Activated CD8-positive, alpha-beta memory T cell treated with anti-CD3 and anti-CD28 coated beads, Interleukin-2, amount 10 ng/mL, durations not matched to agents 7 days and 5 days (primary cell): ENCODE measurements at places on chromosomes 1 and 21. TPM values are rescaled to one million over a fixed set of nuclear protein-coding genes. Genes with fewer than 3 reads are reported as not detected.

The CR1L gene
- total RNA-seq: not detected

GRCh38 chr1:59747420-59748024, 67.2 kb upstream of the HOOK1 start:
- peaks cover under 1% of the 10 kb centered on the region for H3K4me1 ChIP-seq
- no peak for DNase-seq
- no peaks in the 10 kb centered on the region for H3K27me3 ChIP-seq
- no peak overlapping the region for H3K27ac ChIP-seq

The ARHGAP30 gene
- 260 TPM for total RNA-seq

DNA sequence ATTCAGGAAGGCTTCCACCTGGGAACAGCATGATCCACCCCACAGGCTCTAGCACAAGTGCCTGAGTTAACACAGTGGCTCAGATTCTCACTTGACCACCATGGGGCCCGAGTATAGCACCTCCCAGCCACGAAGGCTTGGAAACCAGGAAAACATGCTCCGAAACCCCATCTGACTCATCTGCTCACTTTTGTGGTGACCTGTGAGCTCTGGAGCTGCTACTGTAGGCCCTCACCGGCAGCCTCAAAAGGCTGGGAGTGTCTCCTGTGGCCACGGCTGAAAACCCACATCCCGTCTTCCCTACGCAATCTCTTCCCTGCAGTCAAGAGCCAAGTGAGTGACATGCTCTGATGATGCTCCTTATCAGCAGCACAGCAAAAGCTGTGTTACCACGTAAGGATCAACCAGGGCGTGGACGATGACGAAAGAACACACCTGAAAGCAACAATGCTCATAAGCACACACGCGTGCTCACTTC, 81.4 kb downstream of the TGFBR3 start:
- peak overlapping the region; percentile 65 for H3K4me3 ChIP-seq
- peak; percentile 91 for DNase-seq
- peaks cover 61% of the 10 kb centered on the region for H3K4me1 ChIP-seq
- H3K27me3 ChIP-seq: peaks cover 14% of the 10 kb centered on the region

DNA sequence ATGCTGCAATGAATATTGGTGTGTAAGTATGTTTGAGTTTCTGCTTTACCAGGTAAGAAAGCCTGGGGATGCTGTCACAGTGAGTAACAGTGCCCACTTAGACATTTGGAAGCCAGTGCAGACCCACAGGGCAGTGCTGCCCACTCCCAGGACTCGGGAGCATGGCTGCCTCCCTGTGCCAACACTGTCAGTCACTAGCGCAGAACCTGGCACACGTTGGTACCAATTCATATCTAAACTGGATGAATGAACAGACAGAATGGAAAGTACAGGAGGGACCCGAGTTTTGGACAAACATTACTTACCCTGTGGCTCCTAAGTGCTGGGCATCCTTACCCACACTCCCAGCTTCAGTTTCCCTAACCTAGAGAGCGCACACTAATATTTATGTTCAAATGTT, 1.6 kb upstream of the EVA1C start:
- H3K4me1 ChIP-seq: peaks cover 54% of the 10 kb centered on the region
- H3K27me3 ChIP-seq: no peaks in the 10 kb centered on the region
- H3K27ac ChIP-seq: peak overlapping the region; percentile 91
- DNase-seq: no peak
- H3K4me3 ChIP-seq: peak overlapping the region; percentile 90
- H3K36me3 ChIP-seq: no peaks in the 10 kb centered on the region

DNA sequence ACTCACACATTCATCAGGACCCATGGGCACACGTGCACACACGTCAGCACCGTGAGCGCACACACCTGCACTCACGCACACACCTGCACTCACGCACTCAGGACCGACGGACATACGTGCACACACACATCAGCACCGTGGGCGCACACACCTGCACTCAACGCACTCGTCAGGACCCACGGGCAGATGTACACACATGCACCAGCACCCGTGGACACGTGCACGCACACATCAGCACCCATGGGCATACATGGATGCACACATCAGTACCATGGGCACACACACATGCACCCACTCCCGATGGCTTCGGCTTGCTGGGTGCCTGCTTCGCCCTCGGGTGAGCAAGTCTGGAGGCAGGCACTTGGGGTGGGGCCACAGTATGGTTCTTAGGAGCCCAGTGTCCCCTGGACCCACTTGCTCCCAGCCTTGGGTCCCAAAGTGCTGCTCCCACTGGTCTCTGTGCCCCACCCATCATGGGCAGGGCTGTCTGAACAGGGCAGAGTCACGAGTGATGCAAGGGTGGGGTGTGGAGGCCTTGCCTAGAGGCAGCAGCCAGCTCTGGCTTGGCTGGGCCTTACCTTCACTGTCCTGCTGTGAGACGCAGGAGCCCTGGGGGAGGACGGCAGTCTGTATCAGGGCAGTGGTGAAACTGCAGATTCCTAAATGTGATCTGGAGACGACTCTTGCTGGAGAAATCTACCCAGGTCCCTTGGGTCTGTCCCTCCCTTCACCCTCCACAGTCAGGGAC, 49.8 kb downstream of the SKI start:
- DNase-seq: no peak
- no peaks in the 10 kb centered on the region for H3K27me3 ChIP-seq
- peaks cover 8% of the 10 kb centered on the region for H3K36me3 ChIP-seq
- H3K27ac ChIP-seq: no peak overlapping the region

The ACTA1 gene
- not detected for total RNA-seq

DNA sequence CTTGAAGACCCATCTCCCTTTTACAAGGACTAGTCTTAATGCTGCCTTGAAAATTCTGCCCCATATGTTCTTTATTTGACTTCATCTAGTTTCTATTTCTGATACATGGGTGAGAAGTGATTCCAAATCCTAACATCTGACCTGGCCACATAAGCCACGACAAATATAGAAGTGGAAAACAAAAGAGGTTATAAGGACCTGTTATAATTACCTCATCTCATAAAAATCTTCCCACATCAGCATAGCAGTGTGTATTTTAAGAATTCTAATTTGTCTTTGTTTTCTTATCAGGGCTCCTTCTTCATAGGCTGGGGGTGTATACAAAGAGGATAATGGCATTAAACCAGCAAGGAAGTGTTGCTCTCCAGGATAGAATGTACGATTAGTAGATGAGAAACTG, 1007.4 kb downstream of the TTLL7 start:
- H3K4me1 ChIP-seq: no peaks in the 10 kb centered on the region
- DNase-seq: no peak
- H3K27ac ChIP-seq: no peak overlapping the region
- no peaks in the 10 kb centered on the region for H3K27me3 ChIP-seq
- no peaks in the 10 kb centered on the region for H3K36me3 ChIP-seq

The RGS7 gene
- not detected for total RNA-seq

GRCh38 chr1:221923929-221924598, 182.2 kb upstream of the DUSP10 start:
- no peak overlapping the region for H3K27ac ChIP-seq
- H3K27me3 ChIP-seq: no peaks in the 10 kb centered on the region
- no peak for DNase-seq

The TMIGD3 gene
- not detected for total RNA-seq

DNA sequence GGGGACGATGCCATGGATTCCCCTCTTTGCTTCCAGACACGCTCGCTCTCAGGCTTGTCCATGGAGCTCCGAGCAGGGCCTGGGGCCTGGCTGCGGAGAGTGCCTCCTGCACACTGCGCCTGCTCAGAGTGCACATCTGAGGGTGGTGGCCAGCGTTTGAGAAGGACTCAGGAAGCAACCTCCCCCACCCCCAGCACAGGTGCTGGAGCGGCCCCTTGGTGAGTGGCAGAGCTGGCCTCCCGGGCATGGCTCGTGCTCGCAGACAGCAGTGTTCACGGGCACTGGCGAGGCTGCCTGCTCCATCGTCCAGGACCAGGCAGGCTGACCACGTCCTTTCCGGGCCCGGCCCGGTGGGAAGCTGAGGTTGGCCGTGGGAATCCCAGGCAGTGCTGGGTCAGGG, 2.8 kb downstream of the SPATC1L start:
- DNase-seq: peak; percentile 34
- H3K36me3 ChIP-seq: no peaks in the 10 kb centered on the region
- peaks cover 6% of the 10 kb centered on the region for H3K27me3 ChIP-seq
- no peak overlapping the region for H3K27ac ChIP-seq

The GBP3 gene
- 38.6 TPM for total RNA-seq

The CDC20 gene
- 194 TPM for total RNA-seq

The SPRR2D gene
- not detected for total RNA-seq

The SHISAL2A gene
- total RNA-seq: 11.0 TPM

DNA sequence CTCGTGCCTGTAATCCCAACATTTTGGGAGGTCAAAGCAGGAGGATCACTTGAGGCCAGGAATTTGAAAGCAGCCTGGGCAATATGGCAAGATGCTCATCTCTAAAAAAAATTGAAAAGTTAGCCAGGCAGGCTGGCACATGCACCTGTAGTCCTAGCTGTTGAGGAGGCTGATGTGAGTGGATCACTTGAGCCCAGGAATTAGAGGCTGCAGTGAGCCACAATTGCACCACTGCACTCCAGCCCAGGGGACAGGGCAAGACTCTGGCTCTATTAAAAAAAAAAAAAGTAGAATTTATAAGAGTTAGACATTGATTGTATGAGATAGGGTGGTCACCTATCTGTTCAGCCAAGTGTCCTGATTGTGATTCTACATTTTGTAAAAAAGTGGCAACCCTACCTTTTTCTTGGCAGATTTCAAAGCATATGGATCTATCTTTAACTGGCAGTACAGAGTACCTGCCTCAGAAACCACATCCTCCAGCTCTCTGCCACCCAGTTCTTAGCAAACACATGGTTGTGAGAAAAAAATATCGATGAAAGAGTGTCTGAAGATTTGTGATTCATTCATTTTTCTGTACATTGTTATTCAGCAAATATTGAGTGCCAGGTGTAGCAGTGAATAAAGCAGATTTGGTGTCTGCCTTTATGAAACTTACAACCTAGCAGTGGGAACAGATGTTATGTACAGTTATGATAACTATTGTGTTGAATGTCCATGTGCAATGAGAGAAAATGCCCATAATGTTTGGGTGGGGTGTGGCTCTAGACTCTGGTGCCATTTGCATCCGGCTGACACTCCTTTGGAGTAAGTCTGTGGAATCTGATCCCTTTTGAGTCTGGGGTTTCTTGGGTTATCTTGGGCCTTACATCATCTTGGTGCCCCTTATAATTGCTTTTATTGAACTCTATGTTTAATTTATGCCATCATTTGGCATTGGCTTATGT, 82.5 kb downstream of the ST3GAL3 start:
- no peak overlapping the region for H3K27ac ChIP-seq
- no peaks in the 10 kb centered on the region for H3K27me3 ChIP-seq
- H3K4me1 ChIP-seq: peaks cover 10% of the 10 kb centered on the region
- H3K4me3 ChIP-seq: no peak overlapping the region
- H3K36me3 ChIP-seq: peaks cover 7% of the 10 kb centered on the region

DNA sequence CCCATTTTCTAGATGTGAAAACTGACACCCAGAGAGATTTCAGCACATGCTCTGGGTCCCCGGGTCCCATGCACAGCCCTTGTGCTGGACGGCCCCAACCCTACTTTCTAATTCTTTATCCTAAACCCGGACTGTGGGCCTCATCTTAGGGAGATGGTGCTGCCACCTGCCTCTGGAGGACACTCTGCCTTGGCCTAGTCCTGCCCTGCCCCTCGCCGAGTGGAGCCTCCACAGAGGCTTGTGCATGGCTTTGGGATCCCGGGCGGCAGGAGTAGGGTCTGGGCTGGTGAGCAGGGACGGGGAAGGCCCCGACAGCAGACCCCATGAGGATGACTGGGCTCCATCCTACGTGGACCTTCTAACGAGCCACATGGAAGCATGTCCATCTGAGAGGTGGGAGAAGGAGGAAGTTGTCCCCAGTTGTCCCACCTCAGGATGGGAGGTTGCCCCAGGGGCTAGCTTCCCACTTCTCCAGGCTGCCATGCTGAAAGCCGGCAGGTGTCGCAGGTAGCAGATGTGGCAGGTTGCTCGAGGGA, 12.4 kb downstream of the MX2 start:
- H3K27ac ChIP-seq: no peak overlapping the region
- H3K4me1 ChIP-seq: peaks cover 45% of the 10 kb centered on the region
- H3K4me3 ChIP-seq: no peak overlapping the region
- no peak for DNase-seq

DNA sequence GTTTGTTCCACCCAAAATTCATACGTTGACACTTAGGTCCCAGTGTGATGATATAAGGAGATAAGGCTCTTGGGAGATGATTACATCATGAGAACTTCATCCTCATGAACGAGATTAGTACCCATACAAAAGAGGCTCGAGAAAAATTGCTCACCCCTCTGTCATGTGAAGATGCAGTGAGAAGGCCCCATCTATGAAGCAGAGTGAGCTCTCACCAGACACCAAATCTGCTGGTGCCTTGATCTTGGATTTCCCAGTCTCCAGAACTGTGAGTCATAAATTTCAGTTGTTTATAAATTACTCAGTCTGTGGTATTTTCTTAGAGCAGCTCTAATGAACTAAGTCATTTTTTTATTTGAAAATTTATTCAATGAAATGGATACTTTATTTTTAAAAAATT, 42.6 kb upstream of the USP25 start:
- H3K4me3 ChIP-seq: no peak overlapping the region
- H3K27me3 ChIP-seq: no peaks in the 10 kb centered on the region
- DNase-seq: no peak
- peaks cover 18% of the 10 kb centered on the region for H3K4me1 ChIP-seq

The GUCA2A gene
- total RNA-seq: not detected

DNA sequence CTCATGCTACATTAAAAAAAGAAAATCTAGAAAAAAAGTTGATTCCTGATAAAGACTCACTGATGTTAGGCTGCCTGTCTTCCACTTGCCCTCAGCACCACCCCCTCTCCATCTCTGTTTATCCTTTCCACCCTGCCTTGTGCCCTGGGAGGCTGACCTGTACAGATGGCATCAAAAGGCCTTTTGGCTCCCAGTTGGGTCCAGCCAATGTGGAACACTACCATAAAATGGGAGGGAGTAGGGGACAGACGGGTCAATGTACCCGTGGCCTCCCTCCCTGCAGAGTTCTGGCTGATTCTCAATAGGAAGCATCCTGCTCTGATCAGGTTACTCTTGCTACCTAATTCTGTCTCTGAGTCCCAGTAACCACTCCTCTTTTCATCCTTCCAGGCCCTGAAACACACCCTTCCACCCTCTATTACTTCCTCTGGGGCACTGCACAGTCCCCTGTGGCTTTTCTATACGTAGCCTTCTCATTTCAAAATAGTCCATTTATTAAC, 300.0 kb downstream of the HHIPL2 start:
- no peak for DNase-seq
- no peaks in the 10 kb centered on the region for H3K27me3 ChIP-seq
- H3K27ac ChIP-seq: no peak overlapping the region
- no peak overlapping the region for H3K4me3 ChIP-seq

DNA sequence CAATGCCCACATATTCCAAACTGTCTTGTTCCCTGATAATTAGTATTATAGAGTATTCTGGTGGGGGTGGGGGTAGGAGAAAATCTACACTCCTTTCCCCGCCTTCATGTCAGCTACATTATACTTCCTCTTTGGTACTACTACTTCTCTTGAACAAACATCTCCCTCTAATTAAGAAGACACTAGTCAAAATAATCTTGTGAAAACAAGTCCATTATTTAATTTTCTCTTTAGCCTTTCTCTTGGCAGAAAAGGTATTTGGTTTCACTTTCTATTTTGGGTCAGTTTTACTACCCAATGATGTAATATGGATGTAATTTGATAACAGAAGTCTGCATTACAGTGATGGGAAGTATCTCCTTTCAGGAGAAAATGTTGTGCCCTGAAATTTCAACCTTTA, 22.5 kb downstream of the NTMT2 start:
- H3K27ac ChIP-seq: peak overlapping the region; percentile 64
- peak overlapping the region; percentile 31 for H3K4me3 ChIP-seq
- DNase-seq: no peak
- peaks cover 2% of the 10 kb centered on the region for H3K36me3 ChIP-seq
- H3K4me1 ChIP-seq: peaks cover 6% of the 10 kb centered on the region

The THEM5 gene
- not detected for total RNA-seq

The TTLL7 gene
- 2.9 TPM for total RNA-seq

The TMPRSS15 gene
- not detected for total RNA-seq

The CFHR5 gene
- not detected for total RNA-seq

The CENPF gene
- total RNA-seq: 150 TPM

The NR1I3 gene
- not detected for total RNA-seq
